ENCODE measurements at places on chromosomes 2 and 18. TPM values are rescaled to one million over a fixed set of nuclear protein-coding genes. Genes with fewer than 3 reads are reported as not detected.

- no peak for DNase-seq
These were observed 21.5 kb downstream of the GALNT1 start for GRCh38 chr18:35603008-35603407.

DNA sequence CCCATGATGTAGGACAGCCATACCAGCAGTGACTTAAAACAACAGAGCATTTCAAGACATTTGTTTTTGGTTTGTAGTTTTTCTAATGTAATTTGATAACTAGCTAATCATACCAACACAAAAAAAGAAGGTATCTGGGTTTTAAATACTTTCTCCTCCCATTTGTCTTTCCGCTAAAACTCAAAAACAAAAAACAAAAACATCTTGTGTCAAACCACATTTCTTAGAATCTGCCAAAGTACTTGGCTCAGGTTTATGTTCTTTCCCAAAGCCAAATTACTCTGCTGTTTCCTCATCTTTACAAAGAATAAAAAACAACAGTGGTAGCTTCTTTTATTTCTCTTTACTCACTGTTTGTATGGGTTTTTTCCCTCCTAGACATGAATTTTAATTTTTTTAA is 71.5 kb downstream of the GREB1L start:
- DNase-seq, result no peak

GRCh38 chr2:16142383-16143361 is 202.3 kb downstream of the MYCN start:
- DNase-seq, result no peak

- DNase-seq, result no peak
These were observed 30.9 kb downstream of the CENPO start for GRCh38 chr2:24824071-24824588.

- no peak for DNase-seq
These were observed 66.7 kb downstream of the FECH start for GRCh38 chr18:57519668-57520424.

- DNase-seq, result no peak
These were observed 47.1 kb upstream of the IGFBP5 start for GRCh38 chr2:216742411-216742810.

GRCh38 chr2:85397925-85398331 is 12.2 kb downstream of the CAPG start:
- no peak for DNase-seq

GRCh38 chr2:122414902-122415301 is 659.5 kb downstream of the TSN start:
- no peak for DNase-seq

GRCh38 chr2:138219961-138220360 is 255.7 kb downstream of the HNMT start:
- no peak for DNase-seq

- peak; percentile 95 for DNase-seq
These were observed 61.4 kb upstream of the RTN4 start for GRCh38 chr2:55111570-55112228.

DNA sequence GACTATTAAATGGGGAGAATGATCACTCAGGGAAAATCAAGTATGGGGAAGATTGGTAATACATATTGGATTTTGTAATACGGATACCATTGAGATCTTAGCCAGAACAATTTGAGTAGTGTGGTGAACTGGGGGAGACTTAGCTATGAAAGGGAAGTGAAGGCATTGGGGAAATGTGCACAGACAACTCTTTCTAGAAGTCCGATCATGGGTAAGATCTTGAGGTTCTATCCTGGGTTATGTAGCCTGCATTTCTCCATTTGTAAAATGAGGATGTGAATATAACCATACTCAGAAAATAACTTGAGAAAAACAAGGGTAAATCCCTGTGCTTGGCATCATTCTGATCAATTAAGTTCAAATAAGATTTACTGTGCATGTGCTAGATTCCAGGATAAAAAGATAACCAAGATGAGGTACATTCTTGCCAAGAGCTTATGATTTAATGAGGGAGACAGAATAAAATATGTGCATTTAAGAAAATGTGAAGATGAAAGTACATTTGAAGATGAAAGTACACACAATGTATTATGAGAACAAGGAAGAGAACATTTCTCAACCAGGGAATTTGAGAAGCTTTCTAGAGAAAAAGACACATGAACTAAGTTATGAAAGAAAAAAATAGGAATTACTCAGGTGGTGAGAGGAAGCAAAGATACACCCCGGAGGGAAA is 49.5 kb downstream of the SLC40A1 start:
- no peak for DNase-seq

DNA sequence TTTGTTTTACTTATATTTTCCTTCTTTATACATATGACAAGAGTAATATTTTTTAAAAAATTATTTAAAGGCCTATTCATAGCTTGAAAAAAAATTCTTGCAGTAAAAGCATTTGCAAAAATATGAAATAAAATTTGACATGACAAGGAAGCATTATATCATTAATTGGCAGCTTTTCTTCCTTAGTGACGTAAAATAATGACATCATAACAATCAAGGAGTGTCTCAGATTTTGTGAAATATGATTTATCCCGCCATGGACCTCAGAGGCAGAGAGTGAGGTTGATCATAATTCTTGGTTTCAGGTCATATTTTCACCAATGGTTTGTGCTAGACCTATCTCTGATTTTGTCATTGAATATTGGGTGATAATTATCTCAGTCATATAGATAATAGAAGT is 176.0 kb downstream of the MIB1 start:
- DNase-seq, result no peak

- no peak for DNase-seq
These were observed 55.7 kb upstream of the PDE1A start for GRCh38 chr2:182482511-182482910.

GRCh38 chr2:208189069-208189809 is 591 bp downstream of the C2orf80 start:
- DNase-seq, result no peak

Gene DCDC2C
- 0.33 TPM for total RNA-seq
